ENCODE measurements at places on chromosomes 2 and 18.

GRCh38 chr2:217459680-217460405 lies 543.0 kb downstream of the TNS1 start:
- DNase-seq = no peak

DNA sequence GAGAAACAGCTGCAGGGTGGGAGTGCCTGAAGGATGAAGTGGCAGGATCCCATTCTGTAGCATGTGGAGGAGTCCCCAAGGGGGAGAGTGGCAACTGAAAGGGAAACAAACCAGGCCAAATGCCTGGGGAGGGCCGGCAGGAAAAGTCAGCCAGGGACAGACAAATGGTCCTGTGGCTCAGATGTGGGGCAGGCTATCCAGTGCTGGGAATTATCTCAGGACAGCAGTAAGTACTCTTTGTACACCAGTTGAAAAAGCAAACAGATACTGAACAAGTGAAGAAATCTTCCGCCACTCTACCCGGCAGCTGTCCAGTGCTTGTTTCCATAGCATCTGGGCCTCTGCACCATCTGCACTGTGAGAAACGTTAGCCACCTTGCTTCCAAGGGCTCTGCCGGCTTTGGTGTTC lies 408.9 kb downstream of the LRATD1 start:
- no peak for DNase-seq

DNA sequence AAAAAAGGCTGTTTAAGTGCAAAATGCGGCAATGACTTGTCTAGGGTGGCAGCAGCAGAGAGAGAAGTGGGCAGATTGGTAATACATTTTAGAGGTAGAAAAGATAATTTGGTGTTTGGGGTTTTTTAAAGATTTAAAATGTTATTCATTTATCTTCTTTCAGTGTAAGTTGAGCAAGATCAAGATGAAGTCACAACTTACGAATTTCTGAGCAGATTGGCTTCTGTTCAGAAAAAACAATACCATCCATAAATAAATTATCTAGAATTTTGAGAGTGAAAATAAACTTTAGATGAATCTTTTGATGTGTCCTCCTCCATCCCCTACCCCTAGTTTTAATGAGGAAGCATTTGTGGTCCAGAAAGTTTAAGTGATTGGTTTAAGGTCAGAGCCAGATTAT lies 47.9 kb upstream of the FAM171B start:
- no peak for DNase-seq

- DNase-seq = no peak
Measured at GRCh38 chr2:136208682-136209420, 90.9 kb upstream of the CXCR4 start.

DNA sequence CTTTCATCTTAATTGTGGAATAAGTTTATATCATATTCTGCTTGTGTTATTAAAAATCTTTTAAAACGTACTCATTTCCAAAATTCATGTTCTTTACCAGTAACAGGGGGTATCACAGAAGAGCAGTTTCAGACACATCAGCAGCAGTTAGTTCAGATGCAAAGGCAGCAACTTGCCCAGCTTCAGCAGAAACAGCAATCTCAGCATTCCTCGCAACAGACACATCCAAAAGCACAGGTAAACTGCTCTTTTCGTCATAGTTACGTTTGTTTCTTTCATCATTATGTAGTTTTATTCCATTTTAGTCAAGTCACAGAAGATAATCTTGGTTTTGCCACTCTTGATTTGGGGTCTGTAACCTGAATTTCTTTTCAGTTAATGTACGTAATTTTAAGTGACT lies 93.5 kb upstream of the KIF5C start:
- DNase-seq = no peak

- DNase-seq = peak; percentile 75
Measured at GRCh38 chr2:178193823-178194599, at the start of gene OSBPL6. TSS of gene OSBPL6 (plus strand) at chr2:178194512. CDS start at chr2:178306185, 111,673 bp downstream.

- DNase-seq = no peak
Measured at GRCh38 chr2:7205151-7205830, 288.1 kb downstream of the RNF144A start.

- DNase-seq = no peak
Measured at GRCh38 chr2:223090540-223091235, 38.7 kb downstream of the KCNE4 start.

GRCh38 chr18:29034113-29034856 lies 857.4 kb upstream of the CDH2 start:
- no peak for DNase-seq

GRCh38 chr2:189192766-189193165 lies 13.2 kb upstream of the COL5A2 start:
- no peak for DNase-seq

DNA sequence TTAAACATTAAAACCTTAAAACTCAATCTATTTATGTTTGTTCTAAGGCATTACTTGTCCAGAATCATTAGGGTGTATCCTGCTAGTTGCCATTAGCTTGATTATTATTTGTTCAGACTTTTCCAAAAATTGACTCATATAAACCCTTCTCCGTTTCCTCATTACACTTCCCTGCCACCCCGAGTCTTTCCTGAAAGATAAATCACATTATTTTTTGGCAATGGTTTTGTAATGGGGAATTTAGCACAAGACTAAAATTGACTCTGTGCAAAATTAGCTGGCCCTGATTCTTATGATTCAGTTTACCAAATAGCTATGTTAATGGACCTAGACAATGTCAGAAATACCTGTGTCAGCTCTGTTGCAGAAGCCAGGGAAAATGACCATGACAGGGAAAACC lies 112.2 kb upstream of the NT5C1B start:
- no peak for DNase-seq

GRCh38 chr2:71385012-71385411 lies 53.4 kb downstream of the ZNF638 start:
- DNase-seq = peak; percentile 66

- DNase-seq = no peak
Measured at GRCh38 chr2:142694282-142694681, 183.2 kb upstream of the KYNU start.

GRCh38 chr18:58041633-58042032 lies 2.4 kb upstream of the NEDD4L start:
- no peak for DNase-seq

- DNase-seq = no peak
Measured at GRCh38 chr18:11885278-11885947, 22.7 kb downstream of the MPPE1 start.

GRCh38 chr2:174342686-174343342 lies 8.1 kb downstream of the SP9 start:
- DNase-seq = no peak

- no peak for DNase-seq
Measured at GRCh38 chr2:146125551-146125950, 1605.6 kb upstream of the ZEB2 start.

GRCh38 chr2:121804997-121805765 lies 49.7 kb downstream of the TSN start:
- no peak for DNase-seq

- no peak for DNase-seq
Measured at GRCh38 chr18:77206676-77207374, 42.8 kb upstream of the GALR1 start.

DNA sequence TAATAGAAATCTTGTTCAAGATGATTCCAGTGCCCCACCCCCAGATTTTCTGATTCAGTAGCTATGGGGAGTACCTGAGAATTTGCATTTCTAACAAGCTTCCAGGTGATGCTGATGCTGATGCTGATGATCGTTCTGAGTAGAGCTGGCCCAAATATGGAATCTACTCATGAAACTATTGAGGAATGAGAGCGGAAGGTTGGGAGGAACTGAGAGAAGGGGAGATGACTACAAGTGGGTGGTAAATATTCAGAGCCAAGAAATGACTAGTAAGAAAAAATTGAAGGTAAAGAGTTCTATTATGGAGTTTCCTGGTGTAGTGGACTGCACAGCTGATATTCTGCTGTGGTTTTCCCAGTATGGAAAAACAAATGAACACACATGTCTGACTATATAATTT lies 235.4 kb upstream of the FN1 start:
- DNase-seq = no peak

DNA sequence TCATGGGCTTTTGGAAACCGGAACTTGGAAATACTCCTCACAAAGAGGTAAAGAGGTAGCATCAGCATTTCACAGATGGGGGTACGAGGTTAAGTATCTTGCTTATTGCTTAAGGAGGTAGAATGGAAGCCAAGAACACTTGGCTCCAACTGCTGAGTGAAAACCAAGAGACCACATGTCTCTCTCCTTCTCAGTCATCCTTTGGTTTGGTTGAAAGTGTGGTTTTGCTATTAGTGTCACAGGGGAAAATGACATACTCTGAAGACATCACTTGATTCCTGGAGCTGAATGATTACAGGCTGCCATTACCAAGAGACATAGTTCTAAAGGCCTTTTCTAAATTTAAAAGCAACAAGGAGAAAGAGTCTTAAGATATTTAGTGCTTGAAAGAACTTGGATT lies 41.5 kb downstream of the ANTXR1 start:
- DNase-seq = no peak

DNA sequence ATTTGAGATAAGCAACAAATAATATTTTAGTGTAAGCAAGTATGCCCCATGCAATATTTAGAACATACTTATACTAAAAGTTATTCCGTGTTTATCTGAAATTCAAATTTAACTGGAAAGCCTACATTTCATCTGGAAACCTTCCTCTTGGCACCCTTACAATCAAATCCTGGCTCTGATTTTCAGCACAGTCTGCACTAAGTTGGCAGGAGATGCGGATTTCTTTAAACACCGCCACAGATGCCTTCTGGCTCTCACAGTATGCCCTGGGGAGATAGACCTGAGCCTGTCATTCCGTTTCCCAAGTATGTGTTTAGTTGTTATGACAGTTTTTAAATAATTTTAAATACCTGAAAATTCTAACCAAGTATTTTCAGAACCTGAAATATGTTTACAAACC lies 7.3 kb upstream of the MLPH start:
- no peak for DNase-seq

GRCh38 chr2:229454934-229455631 lies 184.0 kb upstream of the PID1 start:
- DNase-seq = no peak

- DNase-seq = peak; percentile 74
Measured at GRCh38 chr2:86623043-86623493, 597 bp downstream of the RNF103 start.

GRCh38 chr18:50751490-50751889 lies 68.3 kb downstream of the MRO start:
- DNase-seq = no peak

- peak; percentile 88 for DNase-seq
Measured at GRCh38 chr2:75580156-75580555, 19.4 kb upstream of the EVA1A start.

DNA sequence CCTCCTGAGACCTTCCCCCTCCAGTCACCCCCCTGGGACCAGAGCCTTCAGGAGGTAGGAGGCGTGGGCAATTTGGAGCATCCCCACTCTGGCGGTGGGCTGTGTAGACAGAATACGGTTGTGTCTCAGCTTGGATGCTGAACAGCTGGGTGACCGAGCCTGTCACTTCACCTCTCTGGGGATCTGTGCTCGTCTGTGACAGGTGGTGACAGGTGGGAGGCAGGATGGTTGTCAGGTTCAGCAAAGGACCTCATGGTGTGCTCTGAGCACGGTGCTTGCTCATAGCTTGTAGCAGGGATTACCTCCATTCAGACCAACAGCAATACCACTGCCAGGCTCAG lies 186.5 kb upstream of the HS6ST1 start:
- no peak for DNase-seq

DNA sequence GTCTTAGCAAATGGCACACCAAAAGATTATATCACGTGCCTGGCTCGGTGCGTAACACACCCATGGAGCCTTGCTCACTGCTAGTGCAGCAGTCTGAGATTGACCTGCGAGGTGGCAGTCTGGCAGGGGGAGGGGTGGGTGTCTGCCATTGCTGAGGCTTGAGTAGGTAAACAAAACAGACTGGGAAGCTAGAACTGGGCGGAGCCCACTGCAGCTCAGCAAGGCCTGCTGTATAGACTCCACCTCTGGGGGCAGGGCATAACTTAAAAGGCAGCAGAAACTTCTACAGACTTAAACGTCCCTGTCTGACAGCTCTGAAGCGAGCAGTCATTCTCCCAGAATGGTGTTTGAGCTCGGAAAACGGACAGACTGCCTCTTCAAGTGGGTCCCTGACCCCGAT lies 55.9 kb upstream of the FSHR start:
- DNase-seq = no peak

GRCh38 chr18:56873441-56874140 lies 222.4 kb downstream of the WDR7 start:
- no peak for DNase-seq

GRCh38 chr2:27320958-27321543 lies 1.8 kb downstream of the MPV17 start:
- DNase-seq = peak; percentile 99

DNA sequence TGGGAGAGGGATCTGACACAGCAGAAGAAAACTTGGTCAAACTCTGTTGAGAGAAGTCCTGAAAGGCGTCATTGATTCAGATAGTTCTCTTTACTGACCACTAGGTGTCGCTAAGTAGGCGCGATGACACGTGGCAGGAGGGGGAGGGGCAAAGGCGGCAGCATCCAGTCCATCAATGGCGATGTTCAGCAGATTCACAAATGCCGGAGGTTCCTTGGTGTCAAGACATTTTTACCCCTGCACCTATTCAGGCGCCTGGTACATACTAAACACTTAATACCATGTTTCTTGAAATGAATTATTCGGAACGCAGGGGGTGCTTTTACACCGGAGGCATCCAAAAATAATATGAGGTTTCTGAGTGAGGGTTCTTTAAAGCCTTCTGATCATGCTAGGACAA lies 3.0 kb upstream of the PLEK start:
- DNase-seq = peak; percentile 52

GRCh38 chr2:175599966-175600831 lies 401.9 kb downstream of the LNPK start:
- DNase-seq = peak; percentile 72

DNA sequence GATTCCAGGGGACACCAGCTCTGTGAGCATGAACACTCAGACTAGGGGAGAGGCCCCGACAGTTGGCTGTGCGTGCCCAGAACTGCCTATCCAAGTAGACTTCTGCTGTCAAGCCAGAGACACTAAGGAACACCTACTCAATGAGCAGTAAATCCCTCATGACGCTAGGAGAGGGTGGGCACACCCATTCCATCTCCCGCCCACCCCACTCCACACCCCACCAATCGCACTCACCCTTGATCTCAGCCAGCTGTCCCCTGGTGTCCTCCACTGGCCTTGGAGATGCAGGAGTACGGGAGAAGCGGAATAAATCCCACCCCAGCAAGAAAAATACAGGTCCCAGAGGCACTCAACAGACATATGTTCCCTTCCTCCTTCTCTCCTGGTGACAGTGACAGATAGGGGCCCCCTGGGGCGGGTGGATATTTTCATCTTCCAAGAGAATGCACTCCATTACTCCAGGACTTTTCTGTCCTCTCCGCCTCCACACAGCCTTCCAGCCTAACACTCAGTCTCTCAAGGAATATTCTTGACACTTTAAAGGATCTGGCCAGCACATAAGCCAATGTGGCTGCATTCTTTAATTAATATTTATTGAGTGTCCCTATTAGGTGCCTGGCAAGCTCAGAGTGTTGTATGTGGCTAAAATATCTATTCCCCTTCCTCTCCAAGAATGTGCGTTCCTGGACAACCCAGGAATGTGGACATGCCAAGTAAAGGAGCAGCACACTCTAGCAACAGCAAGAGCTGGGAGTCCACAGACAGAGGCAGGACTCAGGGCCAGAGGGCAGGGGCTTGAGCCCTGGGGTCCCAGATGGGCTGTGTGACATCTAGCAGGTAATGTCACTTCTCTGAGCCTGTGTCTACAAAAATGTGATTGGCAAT lies 13.1 kb upstream of the SMAD7 start:
- no peak for DNase-seq

GRCh38 chr18:46601141-46601805 lies 55.7 kb downstream of the LOXHD1 start:
- DNase-seq = no peak
